Renal cortex interstitium (tissue), 15 donors: ENCODE measurements at places on chromosomes 3 and 15. TPM values are rescaled to one million over a fixed set of nuclear protein-coding genes. Genes with fewer than 3 reads are reported as not detected.

- no peak for DNase-seq
Observed at GRCh38 chr3:10581716-10582115, 76.3 kb upstream of the ATP2B2 start.

- DNase-seq = no peak
Observed at GRCh38 chr15:69931156-69931555, 166.6 kb downstream of the TLE3 start.

DNA sequence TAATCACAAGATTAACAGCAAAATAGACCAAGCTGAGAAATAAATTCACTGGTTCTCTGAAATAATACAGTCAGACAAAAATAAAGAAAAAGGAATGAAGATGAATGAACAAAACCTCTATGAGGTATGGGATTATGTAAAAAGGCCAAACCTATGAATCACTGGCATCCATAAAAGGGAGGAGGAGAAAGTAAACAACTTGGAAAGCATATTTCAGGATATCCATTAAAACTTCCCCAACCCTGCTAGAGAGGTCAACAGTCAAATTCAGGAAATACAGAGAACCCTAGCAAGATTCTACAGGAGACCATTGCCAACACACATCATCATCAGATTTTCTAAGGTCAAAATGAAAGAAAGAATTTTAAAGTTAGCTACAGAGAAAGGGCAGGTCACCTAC, 649.7 kb upstream of the CBLB start:
- DNase-seq = no peak

DNA sequence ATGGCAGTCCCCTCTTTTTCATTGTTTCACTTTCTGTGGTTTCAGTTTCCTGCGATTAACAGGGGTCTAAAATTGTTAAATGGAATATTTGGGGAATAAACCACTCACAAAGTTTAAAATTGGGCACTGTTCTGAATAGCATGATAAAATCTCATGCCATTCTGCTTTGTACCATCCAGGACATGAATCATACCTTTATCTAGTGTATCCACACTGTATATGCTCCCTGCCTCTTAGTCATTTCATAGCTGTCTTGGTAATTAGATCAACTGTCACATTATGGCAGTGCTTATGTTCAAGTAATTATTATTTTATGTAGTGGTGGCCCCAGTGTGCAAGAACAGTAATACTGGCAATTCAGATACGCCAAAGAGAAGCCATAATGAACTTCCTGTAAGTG, 734.5 kb downstream of the ZPLD1 start:
- DNase-seq = no peak

- DNase-seq = no peak
Observed at GRCh38 chr3:39299279-39299678, 19.4 kb upstream of the CX3CR1 start.

GRCh38 chr3:48938156-48938555, 19.5 kb downstream of the ARIH2 start:
- DNase-seq = no peak

GRCh38 chr15:57485869-57486268, 105.8 kb upstream of the MYZAP start:
- no peak for DNase-seq

DNA sequence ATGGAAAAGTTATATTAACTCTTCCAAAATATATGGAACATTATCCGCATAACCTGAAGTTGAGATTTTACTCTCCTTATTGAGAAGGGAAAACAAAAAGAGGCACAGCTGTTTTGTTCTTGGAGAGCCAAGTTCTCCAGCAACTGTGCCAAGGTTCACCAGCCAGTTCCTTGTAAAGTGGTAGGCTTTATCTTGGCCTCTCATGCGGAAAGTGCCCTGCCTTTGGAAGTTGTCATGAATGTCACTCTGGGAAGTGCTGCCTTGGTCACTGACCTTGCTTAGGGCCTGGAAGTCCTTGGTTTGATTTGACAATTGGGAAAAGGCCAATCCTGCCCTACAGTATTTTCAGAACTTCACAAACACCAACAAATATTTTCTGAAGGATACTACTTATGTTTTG, 44.2 kb upstream of the THRB start:
- no peak for DNase-seq

DNA sequence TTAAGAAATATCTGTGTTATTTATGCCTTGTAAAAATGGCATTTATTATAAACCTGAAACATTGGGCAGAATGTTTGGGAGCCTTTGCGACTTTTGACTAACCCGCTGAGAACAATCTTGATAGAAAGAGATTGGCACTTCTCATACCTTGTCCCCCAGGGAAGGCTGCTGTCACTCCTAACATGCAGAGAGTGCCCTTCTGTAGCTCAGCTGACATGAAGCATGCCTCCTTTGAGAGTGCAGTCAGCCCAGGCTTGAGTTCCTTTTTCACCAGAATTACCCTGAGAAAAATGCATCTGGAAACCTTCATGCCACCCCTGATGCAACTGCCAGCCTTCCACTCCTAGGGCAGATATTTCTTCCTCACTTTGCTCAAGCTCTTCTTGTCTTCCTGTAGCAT, 569.2 kb upstream of the ARPP21 start:
- no peak for DNase-seq

GRCh38 chr3:25469558-25469957, 41.5 kb downstream of the RARB start:
- no peak for DNase-seq

DNA sequence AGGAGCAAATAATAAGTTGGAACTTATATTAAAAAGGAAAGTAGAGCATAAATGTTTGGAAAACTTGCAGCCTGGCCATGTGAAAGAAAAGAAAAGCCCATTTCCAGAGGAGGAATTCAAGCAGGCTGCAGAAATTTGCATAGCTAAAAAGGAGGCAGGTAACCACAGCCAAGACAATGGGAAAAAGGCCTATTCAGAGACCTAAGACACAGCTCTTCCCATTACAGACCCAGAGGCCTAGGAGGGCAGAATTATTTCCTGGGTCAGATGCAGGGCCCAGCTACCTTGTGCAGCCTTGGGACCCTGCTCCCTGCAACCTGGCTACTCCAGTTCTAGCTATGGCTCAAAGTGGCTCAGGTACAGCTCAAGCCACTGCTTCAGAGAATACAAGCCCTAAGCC, 234.6 kb upstream of the BCHE start:
- DNase-seq = no peak

GRCh38 chr3:103968131-103968530, 1398.6 kb upstream of the ALCAM start:
- DNase-seq = no peak

GRCh38 chr3:80870476-80871041, 890.9 kb downstream of the GBE1 start:
- DNase-seq = no peak

- no peak for DNase-seq
Observed at GRCh38 chr3:107977221-107978130, 113.4 kb downstream of the CD47 start.

- DNase-seq = no peak
Observed at GRCh38 chr15:78006567-78007205, 70.8 kb downstream of the TBC1D2B start.

DNA sequence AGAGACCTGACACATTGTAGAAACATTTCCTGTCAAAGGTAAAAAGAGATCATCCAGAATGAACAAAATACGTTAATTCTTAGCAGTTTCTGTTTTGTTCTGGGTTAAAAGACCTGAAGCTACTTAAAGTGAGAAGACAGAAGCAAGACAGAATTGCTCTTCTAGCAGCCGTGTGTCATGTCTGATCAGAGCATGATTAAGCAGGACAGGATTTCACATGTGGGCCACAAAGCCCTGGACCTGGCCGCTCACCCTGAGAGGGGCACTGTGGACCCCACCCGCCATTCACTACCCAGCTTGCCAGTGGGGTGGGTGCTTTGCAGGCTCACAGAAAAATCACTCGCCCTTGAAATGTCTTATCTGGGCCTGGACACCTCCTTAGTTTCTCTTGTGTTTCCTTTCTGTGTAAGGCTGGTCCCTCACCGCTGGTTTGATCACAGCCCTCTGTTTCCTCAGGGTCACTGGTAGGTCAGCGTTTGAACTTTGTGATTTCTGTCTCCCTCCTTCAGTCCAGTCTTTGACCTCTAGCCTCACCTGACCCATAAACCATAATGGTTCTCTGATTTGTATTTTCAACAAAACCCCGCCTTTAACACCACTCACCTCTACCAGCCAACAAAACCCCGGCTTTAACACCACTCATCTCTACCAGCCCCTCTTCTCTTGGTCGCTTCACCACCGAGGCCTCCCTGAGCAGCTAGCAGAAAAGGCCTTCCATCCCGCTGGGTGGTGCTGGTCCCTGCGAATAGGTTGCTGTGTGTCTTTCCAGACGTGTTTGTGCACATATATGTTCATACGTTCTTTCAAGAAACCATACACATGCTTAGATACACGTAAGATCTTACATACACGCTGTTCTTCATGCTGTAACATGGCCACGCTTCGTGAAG, 185.0 kb downstream of the OR4M2 start:
- DNase-seq = no peak

DNA sequence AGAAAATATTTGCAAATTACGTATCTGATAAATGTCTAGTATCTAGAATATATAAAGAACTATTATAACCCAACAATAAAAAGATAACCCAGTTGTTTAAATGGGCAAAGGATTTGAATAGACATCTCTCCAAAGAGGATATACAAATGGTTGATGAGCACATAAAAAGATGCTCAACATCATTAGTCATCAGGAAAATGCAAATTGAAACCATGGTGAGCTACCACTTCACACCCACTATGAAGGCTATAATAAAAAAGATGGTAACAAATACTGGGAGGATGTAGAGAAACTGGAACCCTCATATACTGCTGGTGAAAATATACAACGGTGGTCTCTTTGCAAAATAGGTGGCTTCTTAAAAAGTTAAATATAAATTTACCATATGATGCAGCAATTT, 28.0 kb downstream of the RAD51 start:
- DNase-seq = no peak

GRCh38 chr3:185519021-185519420, 20.2 kb upstream of the TMEM41A start:
- no peak for DNase-seq

- DNase-seq = no peak
Observed at GRCh38 chr3:56061279-56061626, 407.0 kb downstream of the ERC2 start.

DNA sequence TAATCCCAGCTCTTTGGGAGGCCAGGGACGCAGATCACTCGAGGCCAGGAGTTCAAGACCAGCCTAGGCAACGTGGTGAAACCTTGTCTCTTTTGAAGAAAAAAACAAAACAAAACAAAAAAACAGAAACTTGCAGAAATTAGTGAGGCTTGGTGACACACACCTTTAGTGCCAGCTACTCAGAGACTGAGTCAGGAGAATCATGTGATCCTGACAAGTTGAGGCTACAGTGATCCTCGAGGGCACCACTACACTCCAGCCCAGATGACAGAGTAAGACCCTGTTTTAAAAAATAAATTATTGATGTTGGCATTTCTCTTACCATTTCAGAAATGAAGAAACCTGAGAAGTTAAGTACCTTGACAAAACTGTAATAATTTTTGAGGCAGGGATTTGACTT, 44.6 kb upstream of the CCNB2 start:
- DNase-seq = no peak

GRCh38 chr3:12963922-12964701, 109.1 kb downstream of the IQSEC1 start:
- no peak for DNase-seq

DNA sequence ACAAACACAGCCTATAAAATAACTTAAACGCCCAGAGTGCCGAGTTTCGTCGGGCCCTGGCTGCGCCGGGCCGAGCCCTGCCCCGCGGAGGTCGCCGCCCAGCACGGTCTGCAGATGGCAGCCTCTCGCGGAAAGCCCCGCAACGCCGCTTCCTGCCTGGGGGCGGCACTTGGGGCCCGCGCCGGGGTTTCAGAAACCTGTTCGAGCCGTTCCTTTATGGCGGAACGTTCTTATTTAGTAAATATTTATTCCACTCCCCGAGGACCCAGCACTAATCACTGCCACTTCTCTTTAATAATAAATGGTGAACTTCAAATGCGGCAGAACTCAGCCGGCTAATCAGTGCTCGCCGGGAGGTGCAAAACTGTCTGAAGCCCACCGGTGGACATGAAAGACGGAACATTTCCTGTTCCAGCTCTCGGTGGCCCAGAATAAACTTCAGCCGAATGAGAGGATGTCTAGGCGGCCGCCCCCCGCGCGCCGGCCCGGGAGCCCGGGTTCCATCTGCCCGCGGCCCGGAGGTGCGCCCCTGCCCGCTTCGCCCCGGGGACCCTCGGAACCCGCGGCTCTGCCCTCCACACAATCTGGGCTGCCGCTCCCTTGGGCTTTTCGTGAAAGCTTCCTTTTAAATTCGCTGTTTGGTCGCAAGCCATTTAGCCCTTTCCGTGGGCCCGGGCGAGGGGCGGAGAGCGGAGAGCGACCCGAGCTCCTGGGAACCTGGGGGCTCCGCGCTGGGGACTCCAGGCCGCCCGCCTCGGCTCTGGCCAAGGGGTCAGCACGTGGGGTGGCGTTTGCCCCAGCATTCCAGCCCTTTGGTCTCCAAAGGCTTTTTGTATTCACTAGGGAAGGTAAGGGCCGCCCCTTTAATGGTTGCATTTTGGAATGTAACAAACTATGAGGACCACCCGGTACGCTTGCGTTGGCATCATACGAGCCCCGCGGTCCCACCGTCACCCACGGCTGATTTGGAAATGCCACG, 110.8 kb upstream of the ATP11B start:
- DNase-seq = no peak

DNA sequence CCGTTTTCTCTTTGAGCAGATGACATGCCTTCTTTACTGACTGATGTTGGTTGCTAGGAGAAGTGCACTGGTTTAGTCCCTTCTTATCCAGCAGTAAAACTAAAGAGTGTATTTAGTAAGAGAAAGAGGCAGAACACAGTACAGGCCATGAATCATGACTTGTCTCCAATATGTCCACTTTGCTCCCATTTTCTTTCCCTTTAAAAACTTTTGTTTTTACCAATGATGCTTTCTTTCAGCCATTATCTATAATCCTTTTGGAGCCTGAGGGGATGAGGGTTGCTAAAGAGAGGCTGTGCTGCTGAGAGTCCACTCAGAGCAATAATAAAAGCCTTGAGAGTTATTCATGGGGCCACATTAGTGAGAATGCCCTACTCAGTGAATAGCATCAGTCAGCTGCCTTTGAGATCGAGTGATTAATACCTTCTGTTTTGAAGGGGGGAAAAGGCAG, 12.2 kb downstream of the ROBO2 start:
- no peak for DNase-seq

DNA sequence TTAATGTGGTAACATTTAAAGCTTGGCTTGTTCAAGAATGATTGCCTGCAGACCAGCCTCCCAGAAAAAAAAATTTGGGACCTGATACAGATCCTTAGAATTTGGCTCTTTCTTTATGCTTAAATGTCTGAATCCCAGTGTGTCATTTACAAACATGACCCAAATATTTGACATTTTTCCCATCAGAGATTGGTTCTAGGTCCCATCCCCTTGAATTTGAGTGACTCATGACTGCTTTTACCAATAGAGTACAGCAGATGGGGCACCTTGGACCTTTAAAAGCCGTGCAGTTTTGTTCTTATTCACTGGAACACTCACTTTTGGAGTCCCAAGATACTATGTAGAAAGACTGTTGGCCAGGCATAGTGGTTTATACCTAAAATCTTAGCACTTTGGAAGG, 231.6 kb downstream of the ZIC1 start:
- DNase-seq = no peak

TBC1D2B gene
- polyA plus RNA-seq = 27.7 TPM

GOLGA8J gene
- 1.3 TPM for polyA plus RNA-seq

ASTE1 gene
- polyA plus RNA-seq = 13.7 TPM

NXPE3 gene
- 9.1 TPM for polyA plus RNA-seq
